ENCODE measurements at places on chromosomes 6 and 20. TPM values are rescaled to one million over a fixed set of nuclear protein-coding genes. Genes with fewer than 3 reads are reported as not detected.

The TMEM244 gene
- total RNA-seq = not detected

The C6orf52 gene
- total RNA-seq = 0.89 TPM

The PLAGL1 gene
- total RNA-seq = 14.6 TPM

The BTNL2 gene
- total RNA-seq = not detected

The RBM12 gene
- 22.9 TPM for total RNA-seq

The MUCL3 gene
- total RNA-seq = 5.6 TPM

The PKIB gene
- 3.4 TPM for total RNA-seq

The FLRT3 gene
- 9.8 TPM for total RNA-seq

The AIG1 gene
- 18.7 TPM for total RNA-seq

The PTPRT gene
- 1.5 TPM for total RNA-seq

- H3K4me1 ChIP-seq = no peaks in the 10 kb centered on the region
- H3K27ac ChIP-seq = no peak overlapping the region
- no peaks in the 10 kb centered on the region for H3K36me3 ChIP-seq
- no peak overlapping the region for H3K4me3 ChIP-seq
- DNase-seq = no peak
- no peaks in the 10 kb centered on the region for H3K27me3 ChIP-seq
Observed at GRCh38 chr6:56746767-56747504, 104.2 kb upstream of the DST start.

DNA sequence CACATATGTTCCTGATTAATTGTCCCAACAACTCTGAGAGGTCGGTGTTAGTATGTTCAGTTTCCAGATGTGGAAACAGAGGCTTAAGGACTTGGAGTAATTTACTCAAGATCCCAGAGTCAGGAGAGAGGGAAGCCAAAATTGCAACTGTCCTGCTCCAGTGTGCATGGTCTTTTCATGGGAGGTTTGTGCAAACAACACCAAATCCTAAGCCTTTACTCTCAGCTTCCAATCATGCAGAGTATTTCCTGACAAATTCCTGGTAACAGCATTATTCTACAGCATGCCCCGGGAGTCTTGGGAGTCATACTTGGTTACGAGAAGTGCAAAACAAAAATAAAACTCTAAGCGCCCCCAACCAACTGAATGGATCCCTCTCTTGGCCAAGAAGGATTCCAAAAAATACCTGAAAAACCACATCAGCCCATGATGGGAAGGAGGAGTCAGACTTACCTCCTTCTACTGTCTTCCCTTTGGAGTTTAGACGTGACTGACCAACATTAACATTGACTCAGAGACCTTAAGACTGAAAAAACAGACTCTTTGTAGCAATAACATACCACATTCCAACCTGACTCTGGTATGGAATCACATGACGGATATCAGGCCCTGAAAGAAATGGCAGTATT, 30.8 kb upstream of the PPP1R3G start:
- no peaks in the 10 kb centered on the region for H3K4me1 ChIP-seq
- no peak for DNase-seq
- H3K27ac ChIP-seq = no peak overlapping the region

GRCh38 chr20:25859649-25860530, 163.2 kb upstream of the ZNF337 start:
- no peak overlapping the region for H3K27ac ChIP-seq
- peaks cover 11% of the 10 kb centered on the region for H3K4me1 ChIP-seq
- no peaks in the 10 kb centered on the region for H3K36me3 ChIP-seq
- DNase-seq = peak; percentile 81

DNA sequence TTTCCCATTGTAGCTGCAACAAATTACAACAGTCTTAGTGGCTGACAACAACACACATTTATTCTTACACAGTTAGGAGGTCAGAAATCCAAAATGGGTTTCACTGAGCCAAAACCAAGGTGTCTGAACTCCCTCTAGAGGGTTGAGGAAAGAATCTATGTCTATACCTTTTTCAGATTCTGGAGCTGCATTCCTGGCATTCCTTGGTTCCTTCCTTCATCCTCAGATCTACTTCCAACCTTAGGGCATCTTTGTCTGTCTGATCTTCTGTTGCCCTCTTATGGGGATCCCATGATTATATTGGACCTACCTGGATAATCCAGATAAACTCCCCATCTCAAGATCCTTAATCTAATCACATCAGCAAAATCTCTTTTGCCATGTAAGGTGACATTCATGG, 540.9 kb upstream of the MAP3K7 start:
- H3K4me3 ChIP-seq = no peak overlapping the region
- no peak for DNase-seq
- no peaks in the 10 kb centered on the region for H3K4me1 ChIP-seq
- no peak overlapping the region for H3K27ac ChIP-seq

DNA sequence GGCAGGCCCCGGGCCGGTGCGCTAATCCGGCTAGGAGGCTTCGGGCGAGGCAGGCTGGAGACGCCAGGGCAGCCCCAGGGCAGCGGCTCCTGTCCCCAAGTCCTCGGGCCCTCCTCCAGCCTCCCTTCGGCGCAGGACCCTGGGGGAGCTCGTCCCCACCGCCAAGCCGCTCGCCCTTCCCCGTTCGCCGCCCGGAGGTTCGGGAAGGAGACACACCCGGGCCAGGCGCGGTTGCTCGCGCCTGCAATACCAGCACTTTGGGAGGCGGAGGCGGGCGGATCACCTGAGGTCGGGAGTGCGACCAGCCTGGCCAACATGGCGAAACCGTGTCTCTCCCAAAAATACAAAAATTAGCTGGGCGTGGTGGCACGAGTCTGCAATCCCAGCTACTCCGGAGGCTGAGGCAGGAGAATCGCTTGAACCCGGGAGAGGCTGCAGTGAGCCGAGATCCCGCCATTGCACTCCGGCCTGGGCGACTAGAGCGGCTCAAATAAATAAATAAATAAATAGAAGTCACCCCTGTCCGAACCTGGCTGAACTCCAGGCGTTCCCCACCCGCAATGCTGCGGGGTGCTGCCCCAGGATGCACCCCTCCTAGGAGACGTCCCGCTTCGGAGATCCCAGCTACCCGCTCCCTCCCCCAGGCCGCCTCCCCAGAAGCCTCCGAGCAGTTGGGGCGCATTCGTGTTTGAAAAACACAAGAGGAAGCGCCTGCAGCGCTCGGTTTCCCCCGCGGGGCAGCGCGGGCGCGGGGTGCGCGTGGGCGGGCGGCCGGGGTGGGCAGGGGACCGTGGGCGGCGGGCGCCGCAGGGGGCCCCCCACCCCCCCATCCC, 27.5 kb downstream of the SERPINB9 start:
- no peaks in the 10 kb centered on the region for H3K27me3 ChIP-seq
- H3K4me3 ChIP-seq = peak overlapping the region; percentile 62
- DNase-seq = peak; percentile 84
- H3K27ac ChIP-seq = peak overlapping the region; percentile 49
- H3K36me3 ChIP-seq = no peaks in the 10 kb centered on the region

DNA sequence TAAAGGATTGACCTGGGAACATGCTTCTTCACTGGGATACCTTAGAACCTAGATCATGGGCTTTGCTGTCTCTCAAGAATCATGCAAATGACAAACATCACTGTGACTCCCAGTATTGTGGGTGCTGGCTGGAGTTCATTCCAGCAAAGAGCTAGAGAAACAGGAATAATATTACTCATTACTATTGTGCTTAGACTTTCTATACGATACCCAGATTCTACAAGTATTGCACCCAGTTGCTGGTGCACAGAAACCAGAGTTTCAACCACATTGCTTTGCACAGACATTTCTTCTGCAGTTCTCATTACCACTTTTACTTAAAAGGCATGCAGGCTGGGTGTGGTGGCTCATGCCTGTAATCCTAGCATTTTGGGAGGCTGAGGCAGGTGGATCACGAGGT, 220.4 kb upstream of the ZNF217 start:
- no peak for DNase-seq
- no peaks in the 10 kb centered on the region for H3K27me3 ChIP-seq
- H3K4me3 ChIP-seq = no peak overlapping the region
- no peaks in the 10 kb centered on the region for H3K4me1 ChIP-seq
- no peaks in the 10 kb centered on the region for H3K36me3 ChIP-seq

- no peak overlapping the region for H3K27ac ChIP-seq
- no peak overlapping the region for H3K4me3 ChIP-seq
- no peaks in the 10 kb centered on the region for H3K27me3 ChIP-seq
- H3K4me1 ChIP-seq = no peaks in the 10 kb centered on the region
Observed at GRCh38 chr20:52681288-52681687, 290.9 kb upstream of the TSHZ2 start.

- peaks cover 2% of the 10 kb centered on the region for H3K4me1 ChIP-seq
- DNase-seq = peak; percentile 80
- H3K36me3 ChIP-seq = no peaks in the 10 kb centered on the region
- peak overlapping the region; percentile 88 for H3K27ac ChIP-seq
- H3K27me3 ChIP-seq = no peaks in the 10 kb centered on the region
Observed at GRCh38 chr6:170268216-170269129, 22.4 kb downstream of the DLL1 start.

GRCh38 chr6:82906489-82906888, 159.2 kb downstream of the UBE3D start:
- H3K27me3 ChIP-seq = no peaks in the 10 kb centered on the region
- H3K4me1 ChIP-seq = no peaks in the 10 kb centered on the region
- no peaks in the 10 kb centered on the region for H3K36me3 ChIP-seq
- H3K4me3 ChIP-seq = no peak overlapping the region
- no peak for DNase-seq

DNA sequence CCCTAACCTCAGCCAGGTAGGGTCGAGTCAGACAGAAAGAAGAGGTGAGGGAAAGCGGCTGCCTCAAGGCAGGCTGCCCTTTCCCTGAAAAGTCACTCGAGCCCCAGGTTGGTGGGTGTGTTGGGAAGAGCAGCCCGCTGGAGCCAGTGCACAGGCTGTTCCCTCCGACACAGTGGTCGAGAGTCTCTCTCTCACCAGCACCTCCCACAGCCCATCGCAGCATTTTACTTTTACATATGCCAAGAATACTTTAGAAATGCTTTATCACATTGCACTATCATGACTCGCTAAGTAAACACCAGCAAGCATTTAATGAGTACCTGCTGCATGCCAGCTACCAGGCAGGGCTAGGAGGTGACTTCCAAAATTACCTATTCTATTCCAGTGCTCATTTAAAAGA, 1.7 kb downstream of the PRPH2 start:
- H3K27ac ChIP-seq = no peak overlapping the region
- H3K36me3 ChIP-seq = no peaks in the 10 kb centered on the region
- H3K4me1 ChIP-seq = no peaks in the 10 kb centered on the region
- H3K27me3 ChIP-seq = no peaks in the 10 kb centered on the region
- H3K4me3 ChIP-seq = no peak overlapping the region

DNA sequence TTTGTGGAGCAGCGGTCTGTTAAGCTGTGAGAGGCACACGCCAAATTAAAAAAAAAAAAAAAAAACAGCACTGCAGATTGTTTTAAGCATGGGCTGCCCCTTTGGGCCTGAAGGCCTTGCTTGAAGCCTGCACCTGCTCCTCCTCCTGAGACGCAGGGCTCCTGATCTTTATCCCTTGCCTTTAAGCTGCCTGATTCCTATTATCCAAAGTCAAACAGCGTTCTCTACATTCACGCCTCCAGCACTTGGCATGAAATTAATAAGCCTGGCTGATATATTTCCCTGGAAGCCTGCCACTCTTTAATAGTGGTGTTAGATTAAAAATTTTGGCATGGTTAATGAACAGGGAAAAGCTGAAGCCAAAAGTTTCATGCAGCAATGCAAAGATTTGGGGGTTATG, 163.9 kb downstream of the FAXC start:
- no peaks in the 10 kb centered on the region for H3K4me1 ChIP-seq
- no peaks in the 10 kb centered on the region for H3K36me3 ChIP-seq
- H3K4me3 ChIP-seq = no peak overlapping the region
- no peak for DNase-seq

DNA sequence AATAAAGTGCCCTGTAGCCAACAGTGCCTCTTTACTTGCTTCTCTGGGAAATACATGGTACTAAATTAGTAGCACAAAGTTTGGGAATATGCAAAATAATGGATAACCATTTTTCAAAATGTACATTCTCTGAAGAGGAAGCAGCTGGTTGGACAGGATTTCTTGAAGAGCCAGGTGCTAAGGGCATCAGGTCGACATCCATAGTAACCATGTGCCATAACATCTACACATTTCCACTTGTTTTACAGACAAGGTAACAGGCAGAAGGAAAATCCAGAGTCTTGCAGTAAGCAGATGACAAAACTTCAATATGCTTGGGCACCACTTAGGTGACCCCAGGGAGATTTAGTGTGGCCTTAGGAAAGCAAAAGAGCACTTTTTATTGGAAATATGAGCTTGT, 36.5 kb upstream of the SMIM28 start:
- no peaks in the 10 kb centered on the region for H3K27me3 ChIP-seq
- no peak overlapping the region for H3K4me3 ChIP-seq
- no peak for DNase-seq
- no peaks in the 10 kb centered on the region for H3K4me1 ChIP-seq
- no peak overlapping the region for H3K27ac ChIP-seq

GRCh38 chr20:11108102-11108810, 434.5 kb upstream of the JAG1 start:
- H3K36me3 ChIP-seq = no peaks in the 10 kb centered on the region
- H3K4me1 ChIP-seq = peaks cover 3% of the 10 kb centered on the region
- H3K27ac ChIP-seq = no peak overlapping the region

DNA sequence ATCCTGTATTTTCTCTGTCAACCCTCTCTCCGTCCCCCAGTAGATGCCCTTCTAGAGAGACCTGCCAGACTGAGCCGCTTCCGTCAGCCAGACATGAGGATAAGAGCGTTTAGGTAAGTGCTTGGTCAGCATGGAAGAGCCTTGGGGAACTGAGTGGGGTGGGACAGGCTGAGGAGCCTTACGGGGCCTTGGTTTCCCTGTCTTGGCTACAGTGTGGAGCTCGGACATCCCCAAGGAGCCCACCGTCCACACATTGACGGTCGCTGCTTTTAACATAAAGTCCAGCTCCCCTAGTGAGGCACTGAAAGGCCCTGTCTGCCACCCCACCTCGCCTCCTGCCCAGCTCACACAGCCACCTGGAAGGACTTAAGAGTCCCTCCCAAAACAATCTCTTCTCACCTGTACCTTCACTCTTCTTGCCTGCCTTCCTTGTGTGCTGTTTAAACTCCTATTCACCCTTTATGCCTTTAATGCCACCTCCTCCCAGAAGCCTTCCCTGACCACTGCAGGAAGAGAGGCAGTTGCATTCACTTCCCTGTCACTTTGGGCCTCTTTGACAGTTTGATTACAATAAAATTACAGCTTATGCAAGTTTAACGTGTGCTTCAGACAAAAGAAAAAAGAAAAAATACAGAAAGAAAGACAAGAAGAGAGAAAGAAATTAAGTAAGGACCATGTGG, 42.3 kb downstream of the PDYN start:
- H3K27ac ChIP-seq = no peak overlapping the region
- H3K36me3 ChIP-seq = no peaks in the 10 kb centered on the region
- no peaks in the 10 kb centered on the region for H3K4me1 ChIP-seq
- no peak for DNase-seq
- H3K27me3 ChIP-seq = no peaks in the 10 kb centered on the region

- no peak for DNase-seq
- H3K27me3 ChIP-seq = no peaks in the 10 kb centered on the region
- no peak overlapping the region for H3K4me3 ChIP-seq
- no peaks in the 10 kb centered on the region for H3K4me1 ChIP-seq
- H3K27ac ChIP-seq = no peak overlapping the region
Observed at GRCh38 chr20:4787820-4788219, 66.1 kb downstream of the PRND start.

GRCh38 chr6:139540276-139540675, 165.8 kb upstream of the CITED2 start:
- no peak overlapping the region for H3K27ac ChIP-seq
- H3K27me3 ChIP-seq = no peaks in the 10 kb centered on the region
- no peak for DNase-seq
- H3K4me3 ChIP-seq = no peak overlapping the region
- peaks cover 10% of the 10 kb centered on the region for H3K4me1 ChIP-seq

Measured in pancreas (tissue), 10 donors.